ENCODE measurements at places on chromosomes 5 and 9.

DNA sequence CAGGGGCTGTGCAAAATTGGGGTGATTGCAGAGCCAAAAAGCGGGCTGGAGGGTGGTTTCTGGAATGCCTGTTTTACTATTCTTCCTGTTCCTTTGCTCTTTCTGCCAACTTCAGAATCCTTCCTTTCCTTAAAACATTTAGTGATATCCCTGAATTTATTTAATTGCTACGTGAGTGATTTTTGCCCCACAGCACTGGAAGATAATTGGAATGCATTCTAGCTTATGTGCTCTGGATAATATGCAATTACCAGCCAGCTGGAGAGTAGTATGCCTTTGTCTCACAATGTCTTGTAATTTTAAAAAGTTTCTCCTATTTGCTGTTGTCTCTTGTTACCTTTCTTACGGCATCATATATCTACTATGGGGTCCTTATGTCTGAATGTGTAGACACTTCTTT is 115.8 kb downstream of the SMARCA2 start:
- DNase-seq: no peak

GRCh38 chr5:94040591-94041148 is 299.3 kb upstream of the POU5F2 start:
- DNase-seq: no peak

- no peak for DNase-seq
Observed at GRCh38 chr9:106305428-106306133, 557.4 kb upstream of the ZNF462 start.

GRCh38 chr5:158607088-158607487 is 492.6 kb downstream of the EBF1 start:
- DNase-seq: no peak

DNA sequence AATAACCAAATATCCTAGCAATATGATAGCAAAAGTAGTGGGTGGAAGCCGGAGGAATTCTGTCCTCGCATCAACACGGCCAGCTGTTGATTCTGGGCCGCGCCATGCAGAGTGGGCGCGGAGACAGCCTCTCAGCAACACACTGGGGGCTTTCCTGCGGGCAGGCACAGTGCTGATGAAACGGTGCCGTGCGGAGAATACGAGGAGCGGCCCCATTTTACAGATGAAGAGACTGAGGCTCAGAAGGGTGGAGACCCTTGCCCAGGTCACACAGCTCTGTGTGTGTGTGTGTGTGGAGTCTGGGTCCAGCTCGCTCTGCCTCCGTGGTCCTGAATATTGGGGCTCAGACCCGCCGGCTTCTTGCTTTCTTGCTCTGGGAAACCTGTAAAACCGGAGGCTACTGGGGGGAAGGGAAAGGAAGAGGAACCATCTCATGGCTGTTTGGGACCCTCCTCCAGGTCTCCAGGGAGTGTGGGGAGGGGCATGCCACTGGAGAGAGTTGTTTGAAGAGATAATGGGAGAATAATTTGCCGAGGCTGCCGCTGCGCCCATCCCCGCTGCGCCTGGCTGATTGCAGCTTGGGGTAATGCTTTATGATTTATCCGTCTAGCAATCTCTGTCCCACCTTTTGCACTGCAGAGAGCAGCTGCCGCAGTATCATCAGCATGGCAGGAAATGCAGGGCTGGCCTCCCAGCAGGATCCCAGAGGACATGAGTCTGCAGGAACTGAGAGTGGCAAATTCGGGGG is 36.6 kb downstream of the NCS1 start:
- DNase-seq: no peak

DNA sequence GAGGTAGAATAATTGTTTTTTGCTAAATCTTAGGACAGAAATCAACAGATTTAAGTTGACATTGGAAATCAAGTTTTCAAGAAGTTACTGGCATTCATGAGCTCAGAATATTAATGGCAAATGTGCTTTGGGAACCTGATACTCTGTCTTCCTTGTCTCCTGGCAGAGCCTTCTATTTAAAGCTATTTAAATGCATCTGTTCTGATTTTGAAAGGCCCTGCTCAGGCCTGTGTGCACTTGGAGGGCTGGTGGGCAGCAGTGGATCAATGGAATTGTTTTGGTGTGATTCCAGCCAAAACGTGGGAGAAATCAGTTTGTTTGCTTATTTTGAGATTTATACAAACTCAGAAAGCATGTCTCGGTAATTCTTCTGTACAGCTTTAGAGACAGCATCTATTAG is 38.5 kb downstream of the FBXL7 start:
- peak; percentile 9 for DNase-seq

DNA sequence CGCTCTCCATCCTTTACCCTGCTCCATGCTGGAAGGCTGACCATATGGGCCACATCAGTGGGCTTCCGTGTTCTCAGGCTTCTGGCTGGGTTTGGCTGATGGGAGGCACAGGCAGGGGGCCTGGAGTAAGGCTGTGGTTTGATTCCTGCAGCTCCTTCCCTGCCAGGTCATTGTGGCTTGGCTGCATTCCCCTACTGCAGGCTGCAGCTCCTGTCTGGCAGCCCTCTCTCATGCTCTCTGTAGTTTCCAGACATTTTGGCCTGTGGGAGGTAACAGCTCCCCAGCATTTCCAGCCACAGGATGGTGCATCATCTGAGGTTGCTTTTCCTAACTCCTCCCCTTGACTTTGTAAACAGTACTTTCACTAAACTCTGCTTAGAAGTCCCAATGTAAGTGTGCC is 102.0 kb upstream of the PTPN3 start:
- no peak for DNase-seq

- no peak for DNase-seq
Observed at GRCh38 chr5:32013658-32014057, 160.5 kb downstream of the GOLPH3 start.

- DNase-seq: no peak
Observed at GRCh38 chr9:132078699-132079356, 839 bp downstream of the MED27 start.

- DNase-seq: no peak
Observed at GRCh38 chr9:128714586-128715435, 9.1 kb downstream of the ZDHHC12 start.

- no peak for DNase-seq
Observed at GRCh38 chr5:170885256-170885655, 23.4 kb downstream of the RANBP17 start.

DNA sequence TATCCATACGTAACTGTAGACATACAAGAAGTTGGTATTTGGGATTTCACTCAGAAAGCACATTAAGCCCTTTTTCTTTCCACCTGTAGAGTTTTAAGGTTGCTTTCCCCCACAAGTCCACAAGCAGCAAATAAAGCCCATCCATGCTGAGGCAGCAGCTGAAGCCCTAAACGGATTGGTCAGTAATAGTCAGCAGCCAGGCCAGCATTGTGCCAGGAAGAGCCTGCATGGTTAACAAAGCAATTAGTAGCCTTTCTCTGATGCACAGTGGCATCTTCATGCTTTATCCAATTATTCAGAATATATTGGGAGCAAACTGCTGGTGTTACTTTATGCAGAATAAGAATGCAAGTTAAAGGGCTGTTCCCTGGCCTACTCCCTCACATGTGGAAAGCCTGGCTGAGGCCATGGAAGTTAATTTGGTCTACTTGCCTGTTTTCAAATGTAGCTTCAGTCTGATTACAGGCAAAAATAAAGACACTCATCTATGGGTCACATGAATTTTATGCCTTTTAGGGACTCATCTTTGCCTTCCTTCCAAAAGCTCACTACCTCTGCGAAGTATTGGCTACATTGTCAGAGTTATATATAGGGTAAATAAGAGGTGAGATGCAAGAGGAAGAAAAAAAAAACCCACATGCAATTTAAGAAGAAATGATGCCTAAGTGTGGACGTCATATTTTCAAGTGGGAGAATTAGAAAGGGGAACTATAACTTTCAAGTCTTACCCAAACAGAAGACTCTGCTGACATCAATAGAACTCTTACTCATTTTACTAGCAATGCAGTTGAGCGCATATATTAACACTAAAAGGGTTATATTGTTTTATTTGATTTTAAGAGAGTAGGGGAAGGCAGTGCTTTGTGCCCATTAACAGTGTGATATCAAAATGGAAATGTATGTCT is 15.9 kb downstream of the EBF1 start:
- DNase-seq: no peak

DNA sequence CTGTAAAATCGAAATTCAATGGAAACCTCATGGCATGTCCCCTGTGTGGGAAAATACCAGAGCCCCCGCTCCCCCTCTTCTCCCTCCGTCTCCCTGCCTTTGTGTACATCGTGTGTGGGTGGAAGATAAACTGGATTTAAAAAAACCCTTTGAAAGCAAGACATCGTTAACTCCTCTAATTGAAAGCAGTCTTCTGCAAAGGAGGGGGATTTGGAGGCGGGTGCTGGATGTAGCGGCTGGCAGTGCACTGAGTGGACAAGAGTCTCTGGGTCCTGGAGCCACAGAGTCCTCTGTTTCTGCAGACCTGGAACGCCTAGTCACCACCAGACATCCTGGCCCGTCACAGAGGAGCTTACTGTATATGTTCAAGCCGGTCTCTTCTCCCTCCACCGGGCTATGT is 169.4 kb downstream of the PAPPA start:
- peak; percentile 39 for DNase-seq

GRCh38 chr5:22665801-22666200 is 187.3 kb downstream of the CDH12 start:
- no peak for DNase-seq

DNA sequence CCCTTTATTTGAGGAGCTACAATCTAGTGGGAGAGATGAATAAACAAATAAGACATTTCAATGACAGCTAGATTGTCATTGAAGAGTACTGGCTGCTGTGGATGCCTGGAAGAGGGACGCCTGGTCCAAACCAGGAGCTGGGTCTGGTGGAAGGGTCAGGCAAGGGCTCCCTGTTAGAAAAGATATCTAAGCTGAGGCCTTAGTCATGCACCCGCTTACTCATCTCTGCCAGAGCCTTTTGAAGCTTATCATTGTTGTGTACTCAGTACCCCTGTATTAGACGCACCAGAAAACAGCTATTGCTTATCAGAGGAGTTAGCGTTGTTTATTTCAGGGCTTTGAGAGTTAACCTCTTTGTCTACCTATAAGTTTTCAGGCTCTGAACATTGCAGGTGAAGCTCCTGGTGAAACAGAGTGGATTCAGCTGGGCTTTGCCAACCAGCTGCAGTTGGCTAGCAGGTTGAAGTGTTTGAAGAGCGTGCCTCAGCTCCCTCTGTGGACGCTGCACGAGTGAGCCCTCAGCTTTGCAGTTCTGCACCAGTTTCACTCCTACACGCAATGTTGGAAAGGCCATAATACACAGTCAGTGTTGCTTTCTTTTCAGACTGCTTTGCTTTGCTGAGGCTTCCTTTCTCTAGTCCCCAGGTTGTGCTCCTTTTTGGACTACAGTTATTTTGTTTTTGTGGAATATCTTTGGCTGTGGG is 5.6 kb upstream of the GPR151 start:
- no peak for DNase-seq

- peak; percentile 59 for DNase-seq
Observed at GRCh38 chr9:124124729-124125650, 113.4 kb downstream of the LHX2 start.

DNA sequence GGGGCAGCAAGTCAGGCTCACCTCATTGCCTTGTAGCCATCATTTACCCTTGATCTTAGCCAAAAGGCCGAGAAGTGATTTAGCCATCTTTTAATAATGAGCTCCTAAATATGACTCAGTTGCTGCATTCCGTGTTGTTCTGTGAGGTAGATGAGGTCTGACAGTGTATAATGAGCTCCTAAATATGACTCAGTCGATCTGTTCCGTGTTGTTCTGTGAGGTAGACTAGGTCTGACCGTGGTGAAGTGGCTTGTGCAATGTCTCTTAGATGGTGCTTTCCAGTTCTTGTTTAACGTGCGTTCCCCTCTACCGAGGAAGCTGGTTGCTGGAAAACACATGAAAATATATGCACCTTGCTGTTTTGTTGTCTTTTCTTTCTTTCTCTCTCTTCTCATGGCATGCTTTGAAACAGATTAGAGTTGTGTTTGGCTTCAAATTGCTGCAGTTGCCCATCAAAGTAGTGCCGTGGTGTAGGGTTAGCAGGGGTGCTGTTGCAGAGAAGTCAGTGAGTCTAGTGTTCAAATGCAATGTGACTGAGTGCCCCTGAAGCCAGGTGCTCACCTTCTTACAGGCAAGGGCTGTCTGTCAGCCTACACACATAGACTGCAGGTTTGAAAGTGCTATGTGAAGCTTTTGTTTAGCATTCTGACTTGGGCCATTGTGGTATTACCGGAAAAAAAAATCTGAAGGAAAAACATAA is 118.6 kb downstream of the KDM4C start:
- no peak for DNase-seq

DNA sequence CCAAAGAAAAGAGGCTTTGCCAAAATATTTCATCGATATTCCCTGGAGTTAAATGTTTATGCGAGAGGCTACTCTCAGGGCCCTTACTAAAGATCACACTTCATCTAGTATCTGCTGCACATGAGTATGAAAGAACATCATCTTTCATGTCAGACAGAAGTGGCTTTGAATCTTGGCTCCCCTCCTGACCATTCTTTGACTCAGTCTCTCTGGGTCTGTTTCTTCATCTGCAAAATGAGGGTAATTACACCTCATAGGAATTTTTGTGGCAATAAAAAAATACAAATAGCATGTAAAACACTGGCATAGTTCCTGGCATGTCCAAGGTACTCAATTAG is 58.1 kb downstream of the SLIT3 start:
- DNase-seq: no peak

DNA sequence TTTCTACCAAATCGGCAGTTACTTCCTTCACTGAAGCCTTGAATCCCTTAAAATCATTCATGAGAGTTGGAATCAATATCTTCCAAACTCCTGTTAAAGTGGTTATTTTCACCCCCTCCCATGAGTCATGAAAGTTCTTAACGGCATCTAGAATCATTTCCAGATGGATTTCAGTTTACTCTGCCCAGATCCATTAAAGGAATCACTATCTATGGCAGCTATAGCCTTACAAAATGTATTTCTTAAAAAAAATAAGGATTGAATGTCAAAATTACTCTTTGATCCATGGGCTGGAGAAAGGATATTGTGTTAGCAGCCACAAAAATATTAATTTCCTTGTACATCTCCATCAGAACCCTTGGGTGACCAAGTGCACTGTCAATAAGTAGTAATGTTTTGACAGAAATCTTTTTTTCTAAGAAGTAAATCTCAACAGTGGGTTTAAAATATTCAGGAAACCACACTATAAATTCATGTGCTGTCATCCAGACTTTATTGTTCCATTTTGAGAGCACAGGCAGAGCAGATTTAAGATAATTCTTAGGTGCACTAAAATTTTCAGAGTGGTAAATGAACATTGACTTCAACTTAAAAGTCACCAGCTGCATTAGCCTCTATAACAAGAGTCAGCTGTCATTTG is 767.7 kb downstream of the DTWD2 start:
- DNase-seq: no peak

GRCh38 chr9:91179237-91180138 is 182.2 kb downstream of the AUH start:
- DNase-seq: no peak

- DNase-seq: no peak
Observed at GRCh38 chr5:119396030-119396664, 40.3 kb downstream of the TNFAIP8 start.

GRCh38 chr9:129930743-129931142 is 95.5 kb downstream of the USP20 start:
- DNase-seq: no peak

DNA sequence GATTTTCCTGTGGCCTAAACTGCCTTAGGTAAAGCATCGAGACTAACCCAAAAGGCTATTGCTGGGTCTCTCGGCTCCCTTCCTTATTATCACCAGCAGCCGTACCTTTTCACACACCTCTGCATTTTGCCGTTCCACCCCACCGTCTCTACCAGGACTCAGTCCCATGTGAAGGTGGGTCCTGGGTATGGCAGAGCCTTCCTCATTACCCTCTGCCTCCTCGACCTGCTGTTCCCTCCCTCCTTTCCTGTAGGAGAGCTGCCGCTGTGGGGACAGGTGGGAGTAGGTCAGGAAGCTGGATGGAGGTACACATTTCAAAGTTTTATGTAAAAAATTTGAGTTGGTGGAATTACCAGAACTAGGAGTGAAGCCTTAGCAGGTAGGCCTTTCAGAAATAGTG is 1.8 kb downstream of the CCL28 start:
- DNase-seq: no peak
